Activated T-cell treated with anti-CD3 and anti-CD28 coated beads, Interleukin-2, amount 50 U/mL, for 24 hours (primary cell): ENCODE measurements at places on chromosomes 7 and 10.

DNA sequence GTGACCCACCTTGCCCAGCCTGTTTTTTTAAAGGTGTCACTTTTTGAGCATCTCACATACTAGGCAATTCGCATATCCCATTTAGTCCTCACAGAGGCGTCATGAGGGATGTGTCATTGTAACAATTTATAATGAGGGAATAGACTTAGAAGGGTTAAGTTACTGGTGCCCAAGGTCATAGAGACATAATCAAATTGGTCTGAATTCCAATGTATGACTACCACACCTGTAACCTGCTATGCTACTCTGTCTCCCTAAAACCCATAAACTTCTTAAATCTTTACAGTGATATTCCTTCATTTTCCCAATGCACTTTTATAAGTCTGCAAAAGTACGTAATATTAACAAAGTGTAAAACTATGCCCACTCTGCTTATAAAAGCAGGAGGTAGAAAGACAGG is 7.1 kb downstream of the ZMYND11 start:
- no peak for DNase-seq

GRCh38 chr10:77378366-77379349 is 258.9 kb downstream of the KCNMA1 start:
- no peak for DNase-seq

DNA sequence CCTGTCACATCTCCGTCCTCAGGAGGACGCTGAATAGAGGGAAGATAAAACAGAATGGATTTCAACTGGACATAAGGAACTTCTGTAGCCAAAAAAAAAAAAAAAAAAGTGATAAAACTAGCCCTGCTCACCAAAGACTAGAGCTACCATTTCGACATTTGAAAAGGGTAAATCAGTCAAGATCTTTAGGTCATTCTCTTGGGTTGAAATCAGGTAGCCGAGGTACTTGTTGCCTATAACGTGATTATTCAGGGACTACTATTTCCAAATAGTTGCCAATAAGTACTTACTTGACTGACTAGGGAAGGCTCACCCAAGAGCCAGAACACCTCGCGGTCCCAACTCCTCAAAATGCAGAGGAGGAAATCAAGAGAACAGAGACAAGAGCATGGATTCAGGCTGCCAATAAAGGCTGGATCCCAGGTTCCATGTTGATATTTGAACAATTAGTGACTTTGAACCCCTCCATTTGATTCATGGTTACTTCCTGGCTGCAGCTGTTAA is 2.0 kb downstream of the RHEB start:
- DNase-seq: no peak

GRCh38 chr7:43612599-43613589 is 30.0 kb downstream of the STK17A start:
- DNase-seq: no peak

- no peak for DNase-seq
Measured at GRCh38 chr7:17495655-17496394, 197.4 kb downstream of the AHR start.

DNA sequence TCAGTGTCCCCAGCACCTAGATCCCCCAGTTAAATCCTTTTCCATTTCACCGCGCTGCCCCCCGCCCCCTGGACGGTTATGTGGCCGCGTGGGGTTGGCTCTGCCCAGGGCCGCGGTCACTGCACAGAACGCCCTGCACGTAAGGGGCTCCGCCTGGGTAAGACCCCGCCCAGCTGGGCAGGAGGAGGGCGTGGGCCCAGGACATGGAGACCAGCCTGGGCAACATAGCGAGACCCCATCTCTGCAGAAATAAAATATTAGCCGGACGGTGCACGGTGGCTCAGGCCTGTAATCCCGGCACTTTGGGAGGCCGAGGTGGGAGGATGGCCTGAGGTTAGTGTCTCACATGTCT is 650 bp upstream of the ZFAND2A start:
- DNase-seq: no peak

GRCh38 chr10:63217120-63217605 is 84.0 kb downstream of the NRBF2 start:
- no peak for DNase-seq

GRCh38 chr7:111841596-111842205 is 279.4 kb upstream of the IMMP2L start:
- no peak for DNase-seq

- DNase-seq: no peak
Measured at GRCh38 chr7:89283302-89283701, 487.8 kb upstream of the TEX47 start.

DNA sequence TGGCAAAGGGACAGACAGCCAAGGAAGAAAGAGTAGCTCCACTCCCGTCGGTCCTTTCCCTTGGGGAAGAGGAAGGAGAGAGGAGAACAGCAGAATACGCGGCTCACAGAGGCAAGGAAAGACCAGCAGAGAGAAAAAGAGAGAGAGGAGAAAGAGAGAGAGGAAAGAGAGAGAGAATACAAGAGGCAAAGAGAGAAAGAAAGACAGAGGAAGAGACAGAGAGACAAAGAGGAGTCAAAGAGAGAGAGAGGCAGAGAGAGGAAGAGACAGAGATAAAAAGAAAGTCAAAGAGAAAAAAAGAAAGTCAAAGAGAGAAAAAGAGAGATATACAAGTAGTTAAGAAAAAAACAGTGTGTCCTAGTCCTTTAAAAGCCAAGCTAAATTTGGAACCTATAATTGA is 23.4 kb upstream of the CHST3 start:
- DNase-seq: no peak

GRCh38 chr7:18675579-18675978 is 180.0 kb downstream of the HDAC9 start:
- no peak for DNase-seq

GRCh38 chr7:138575897-138576428 is 115.9 kb downstream of the TRIM24 start:
- DNase-seq: no peak

GRCh38 chr10:128744092-128744491 is 617.9 kb upstream of the MKI67 start:
- no peak for DNase-seq

DNA sequence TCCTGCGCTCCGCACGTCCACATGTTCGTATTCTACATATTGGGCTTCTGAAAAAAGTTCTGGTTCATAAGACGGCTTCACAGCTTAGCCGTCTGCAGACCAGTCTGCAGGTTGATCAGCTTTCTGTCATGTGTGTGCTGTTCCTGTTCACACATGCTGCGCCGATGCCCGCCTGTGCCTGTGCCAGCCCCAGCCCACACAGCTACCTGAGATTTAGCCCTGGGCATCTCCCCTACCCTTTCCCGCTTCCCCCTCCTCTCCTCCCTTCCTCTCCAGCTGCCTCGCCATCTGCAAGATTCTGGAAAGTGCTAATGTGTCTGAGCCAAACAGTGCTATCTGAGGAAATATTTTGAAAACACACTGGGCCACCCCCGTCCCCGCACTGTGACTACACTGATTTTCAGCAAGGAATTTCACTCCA is 7.1 kb downstream of the CHST3 start:
- DNase-seq: no peak

DNA sequence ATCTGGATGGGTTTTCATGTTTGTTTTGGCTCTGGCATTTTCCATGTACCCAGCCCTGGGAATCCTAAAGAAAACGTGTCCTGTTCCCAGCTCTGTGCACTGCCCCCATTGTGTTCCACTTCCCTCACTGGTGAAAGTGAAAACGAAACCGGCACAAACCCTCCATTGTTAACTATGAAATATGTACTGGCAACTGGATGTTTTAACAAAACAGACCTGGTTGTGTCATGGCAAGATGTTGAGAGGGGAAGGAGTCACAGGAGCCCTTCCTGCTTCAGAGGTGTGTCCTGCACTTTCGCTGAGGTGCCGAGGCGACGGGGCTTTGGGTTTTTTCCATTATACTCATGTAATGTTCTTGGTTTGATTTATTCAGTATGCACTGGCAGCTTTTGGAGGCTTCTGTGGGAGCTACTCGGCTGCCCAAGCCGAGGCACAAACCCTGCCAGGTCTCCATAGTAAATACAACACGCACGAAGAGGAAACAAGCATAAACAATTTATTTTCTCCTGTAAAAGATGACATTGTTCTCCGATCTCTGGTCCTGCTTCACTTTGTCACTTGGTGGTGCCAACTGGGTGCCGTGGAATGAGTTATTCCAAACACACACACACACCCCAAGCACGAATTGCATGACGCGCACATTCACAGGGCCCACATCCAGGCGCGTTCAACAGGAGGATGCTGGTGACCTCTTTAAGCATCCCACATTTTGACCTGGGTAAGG is 118.2 kb downstream of the CDK6 start:
- DNase-seq: peak; percentile 66

- DNase-seq: no peak
Measured at GRCh38 chr10:97707134-97707861, 6.2 kb upstream of the MARVELD1 start.

GRCh38 chr10:48468866-48469511 is 135.9 kb downstream of the ARHGAP22 start:
- no peak for DNase-seq

DNA sequence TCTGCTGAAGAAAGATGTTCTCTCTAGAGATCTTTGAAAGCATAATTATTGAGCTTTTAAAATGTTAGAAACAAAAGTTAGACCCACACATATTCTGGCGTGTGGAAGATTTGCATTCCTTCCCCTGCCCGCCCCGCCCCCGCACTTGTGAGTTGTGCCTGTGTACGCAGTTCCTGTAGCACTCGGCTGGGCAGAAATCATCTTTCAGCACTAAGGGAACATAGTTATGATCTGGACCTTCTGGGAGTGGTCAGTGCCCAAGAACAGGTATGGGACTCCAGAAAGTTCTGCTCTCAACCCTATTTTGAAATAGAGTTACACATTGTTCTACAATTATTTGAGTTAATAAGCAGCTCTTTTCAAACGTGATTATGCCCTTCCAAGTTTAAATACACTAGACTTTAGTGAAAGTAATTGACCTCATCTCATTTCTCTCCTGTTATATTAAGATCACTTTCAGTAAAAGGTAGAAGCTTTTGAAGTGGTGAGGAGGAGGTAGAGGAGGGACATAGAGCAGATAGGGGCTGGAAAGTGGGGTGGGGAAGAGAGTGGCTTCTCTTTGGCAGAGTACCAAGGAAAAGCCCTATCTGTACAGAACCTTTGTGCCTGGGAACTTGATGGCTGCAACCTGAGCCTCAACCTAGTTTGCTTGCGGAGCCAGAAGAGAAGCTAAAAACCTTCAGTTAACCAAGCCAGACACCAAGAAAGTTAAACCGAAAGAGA is 5.7 kb downstream of the BLVRA start:
- DNase-seq: no peak

GRCh38 chr10:52658112-52658511 is 114.5 kb downstream of the MBL2 start:
- no peak for DNase-seq

- DNase-seq: no peak
Measured at GRCh38 chr7:41912426-41912825, 209.5 kb upstream of the INHBA start.

DNA sequence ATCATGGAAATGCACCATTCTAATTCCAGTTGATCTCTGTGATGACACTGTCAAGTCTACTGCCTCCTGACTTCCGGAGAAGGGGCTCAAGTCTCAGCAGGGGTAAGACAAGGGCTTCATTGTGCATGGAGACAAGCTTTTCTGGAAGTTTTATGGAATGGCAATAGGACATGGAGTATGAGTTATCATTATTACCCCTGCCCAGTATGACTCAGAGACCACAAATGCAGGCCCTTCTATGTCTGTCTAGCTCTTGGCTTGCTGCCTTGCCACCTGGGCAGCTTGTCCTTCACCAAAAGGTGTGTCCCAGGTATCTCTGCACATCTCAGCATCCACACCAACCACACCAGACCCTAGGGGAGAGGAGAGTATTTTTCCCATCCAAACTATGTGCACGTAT is 34.9 kb upstream of the KIAA1217 start:
- DNase-seq: no peak

DNA sequence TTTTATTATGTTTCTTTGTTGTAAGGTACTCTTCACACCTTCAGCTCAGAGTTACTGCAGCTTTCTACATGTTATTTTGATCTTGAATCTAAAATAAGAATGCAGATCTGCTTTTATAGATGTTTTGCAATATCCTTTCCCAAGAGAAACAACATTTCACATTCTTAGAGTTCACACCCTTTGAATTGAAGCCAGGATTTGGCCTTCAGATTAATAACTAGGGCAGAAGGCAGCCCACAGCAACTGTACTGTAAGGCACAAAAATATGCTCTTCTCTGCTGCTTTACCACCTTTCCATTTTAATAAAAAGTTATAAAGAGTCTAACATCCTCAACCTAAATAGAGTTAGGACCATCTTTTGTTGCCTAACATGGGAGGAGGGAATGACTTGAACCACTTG is 224.7 kb downstream of the LHFPL3 start:
- DNase-seq: no peak

GRCh38 chr7:127927348-127927696 is 103.9 kb downstream of the LRRC4 start:
- DNase-seq: no peak

- no peak for DNase-seq
Measured at GRCh38 chr10:107553470-107553869, 389.0 kb upstream of the SORCS1 start.

GRCh38 chr7:80665526-80665925 is 27.1 kb downstream of the CD36 start:
- no peak for DNase-seq

GRCh38 chr7:51601461-51601860 is 284.9 kb upstream of the COBL start:
- no peak for DNase-seq

DNA sequence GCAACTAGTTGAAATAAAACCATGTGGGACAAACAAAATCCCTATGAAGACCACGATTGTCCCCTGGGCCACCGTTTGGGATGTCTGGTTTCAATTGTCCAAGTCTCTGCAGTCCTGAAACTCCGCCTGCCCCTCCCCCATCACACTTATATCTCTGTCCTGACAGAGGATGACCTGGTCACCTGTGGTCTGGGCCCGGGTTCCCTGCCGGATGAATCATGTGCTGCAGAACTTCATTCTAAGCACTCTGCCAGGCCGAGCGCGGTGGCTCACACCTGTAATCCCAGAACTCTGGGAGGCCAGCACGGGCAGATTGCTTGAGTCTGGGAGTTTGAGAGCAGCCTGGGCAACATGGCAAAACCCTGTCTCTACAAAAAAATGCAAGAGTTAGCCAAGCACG is 91.1 kb downstream of the COL13A1 start:
- no peak for DNase-seq

- no peak for DNase-seq
Measured at GRCh38 chr10:59807629-59808620, 54.7 kb upstream of the MRLN start.

- DNase-seq: no peak
Measured at GRCh38 chr10:131784363-131785120, 116.3 kb upstream of the PPP2R2D start.

- DNase-seq: no peak
Measured at GRCh38 chr7:33185786-33186185, 56.4 kb downstream of the BBS9 start.

DNA sequence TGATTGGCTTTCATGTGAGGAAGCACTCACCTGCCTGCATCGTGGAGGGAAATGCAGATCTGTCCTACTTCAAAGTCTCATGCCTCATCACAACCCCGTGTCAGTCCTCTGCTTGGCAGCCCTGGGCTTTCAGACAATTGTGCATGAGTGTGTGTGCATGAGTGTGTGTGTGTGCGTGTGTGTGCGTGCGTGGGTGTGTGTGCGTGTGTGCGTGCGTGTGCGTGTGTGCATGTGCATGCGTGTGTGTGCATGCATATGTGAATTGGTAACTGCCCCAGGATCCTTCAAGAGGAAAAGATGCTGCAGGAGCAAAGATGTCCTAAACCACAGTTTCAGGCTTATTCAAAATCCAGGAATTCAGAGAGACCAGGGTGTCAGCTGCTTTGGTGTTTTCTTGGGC is 71.3 kb downstream of the LANCL2 start:
- no peak for DNase-seq
